ENCODE measurements at places on chromosomes 13 and 19.

DNA sequence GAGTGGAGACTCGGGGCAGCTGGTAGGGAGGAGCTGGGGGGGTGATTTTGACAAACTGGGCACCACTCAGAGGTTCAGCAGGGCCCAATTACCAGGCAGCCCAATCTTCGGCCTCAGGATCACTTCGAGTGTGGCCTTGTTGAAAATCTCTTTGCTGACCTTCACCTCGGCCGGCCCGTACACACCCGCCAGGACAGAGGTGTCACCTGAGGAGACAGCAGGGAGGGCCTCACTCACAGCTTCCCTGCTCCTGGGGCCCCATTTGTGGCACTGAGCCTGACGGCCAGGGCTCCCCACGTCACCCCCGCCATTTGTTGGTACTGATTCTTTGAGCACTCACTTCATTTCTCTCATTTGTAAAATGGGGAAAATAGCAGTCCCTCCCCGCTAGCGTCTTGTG is 4.4 kb downstream of the EXOSC5 start:
- no peak for DNase-seq

DNA sequence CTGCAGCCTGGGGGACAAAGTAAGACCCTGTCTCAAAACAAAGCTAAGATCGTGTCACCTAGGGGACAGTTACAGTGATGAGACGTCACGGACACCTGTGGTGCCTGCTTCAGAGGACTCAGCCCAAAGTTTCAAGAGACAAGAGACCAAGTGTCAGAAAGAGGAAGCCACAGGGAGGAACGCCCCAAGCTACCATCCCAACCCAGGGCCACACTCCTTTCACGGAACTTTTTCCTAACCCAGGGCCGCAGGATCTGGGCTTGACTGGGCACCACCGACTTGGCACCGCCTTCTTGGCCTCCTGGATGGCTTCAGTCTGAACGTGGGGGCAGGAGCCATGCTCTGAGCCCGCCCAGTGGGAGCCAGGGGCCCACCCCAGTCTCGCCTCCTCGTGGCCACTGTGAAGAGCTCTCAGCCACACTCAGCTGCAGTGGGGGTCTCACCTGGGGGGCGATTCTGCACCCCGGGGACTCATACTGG is 8.5 kb downstream of the MOB3A start:
- no peak for DNase-seq

GRCh38 chr13:107005577-107005976 is 437.6 kb upstream of the ARGLU1 start:
- DNase-seq, result no peak

- DNase-seq, result peak; percentile 79
Observed at GRCh38 chr19:18274781-18275356, 617 bp upstream of the IQCN start.

GRCh38 chr19:1901940-1902404 is 3.2 kb upstream of the ADAT3 start:
- no peak for DNase-seq

GRCh38 chr19:18814063-18814462 is 17.7 kb upstream of the UPF1 start:
- no peak for DNase-seq

Data from fibroblast of the conjunctiva (primary cell).